ENCODE measurements at places on chromosomes 7 and 10. TPM values are rescaled to one million over a fixed set of nuclear protein-coding genes. Genes with fewer than 3 reads are reported as not detected.

SYT15B gene
- 1.2 TPM for total RNA-seq

OR2A25 gene
- not detected for total RNA-seq

NDUFB2 gene
- total RNA-seq, result 142 TPM

GDF10 gene
- total RNA-seq, result under 0.01 TPM

NPSR1 gene
- not detected for total RNA-seq

ST8SIA6 gene
- 0.26 TPM for total RNA-seq

FAM131B gene
- 0.11 TPM for total RNA-seq

PKD2L1 gene
- total RNA-seq, result not detected

MSS51 gene
- total RNA-seq, result 0.76 TPM

CPVL gene
- 0.33 TPM for total RNA-seq

NPC1L1 gene
- not detected for total RNA-seq

GRID1 gene
- total RNA-seq, result not detected

DTX2 gene
- total RNA-seq, result 3.4 TPM

ZNF736 gene
- total RNA-seq, result 6.0 TPM

PRKCQ gene
- 0.22 TPM for total RNA-seq

MYH16 gene
- not detected for total RNA-seq

MYPN gene
- total RNA-seq, result 0.11 TPM

NUTM2B gene
- 0.33 TPM for total RNA-seq

ANXA8 gene
- total RNA-seq, result not detected

FRMPD2 gene
- total RNA-seq, result 0.34 TPM

HOXA5 gene
- total RNA-seq, result 10.7 TPM

PNLIP gene
- not detected for total RNA-seq

TRPV5 gene
- total RNA-seq, result not detected

TEX47 gene
- not detected for total RNA-seq

TDRD1 gene
- not detected for total RNA-seq

ING3 gene
- total RNA-seq, result 28.3 TPM

OR2A12 gene
- total RNA-seq, result not detected

ADRA2A gene
- under 0.01 TPM for total RNA-seq

PPP1R17 gene
- total RNA-seq, result not detected

FAM171A1 gene
- 41.9 TPM for total RNA-seq

C10orf67 gene
- total RNA-seq, result under 0.01 TPM

MACROH2A2 gene
- not detected for total RNA-seq

CFAP58 gene
- total RNA-seq, result 3.4 TPM

KLLN gene
- total RNA-seq, result 0.17 TPM

IKZF1 gene
- 0.17 TPM for total RNA-seq

CLRN3 gene
- 0.33 TPM for total RNA-seq

COBL gene
- 0.09 TPM for total RNA-seq

ATRNL1 gene
- 1.4 TPM for total RNA-seq

All from dermis lymphatic vessel endothelial cell (primary cell).